Activated CD8-positive, alpha-beta T cell treated with anti-CD3 and anti-CD28 coated beads, Interleukin-2, amount 10 ng/mL, durations not matched to agents 7 days and 5 days (primary cell): ENCODE measurements at places on chromosomes 2 and 18. TPM values are rescaled to one million over a fixed set of nuclear protein-coding genes. Genes with fewer than 3 reads are reported as not detected.

GRCh38 chr2:67260343-67261277, 136.5 kb upstream of the ETAA1 start:
- no peak for DNase-seq

DNA sequence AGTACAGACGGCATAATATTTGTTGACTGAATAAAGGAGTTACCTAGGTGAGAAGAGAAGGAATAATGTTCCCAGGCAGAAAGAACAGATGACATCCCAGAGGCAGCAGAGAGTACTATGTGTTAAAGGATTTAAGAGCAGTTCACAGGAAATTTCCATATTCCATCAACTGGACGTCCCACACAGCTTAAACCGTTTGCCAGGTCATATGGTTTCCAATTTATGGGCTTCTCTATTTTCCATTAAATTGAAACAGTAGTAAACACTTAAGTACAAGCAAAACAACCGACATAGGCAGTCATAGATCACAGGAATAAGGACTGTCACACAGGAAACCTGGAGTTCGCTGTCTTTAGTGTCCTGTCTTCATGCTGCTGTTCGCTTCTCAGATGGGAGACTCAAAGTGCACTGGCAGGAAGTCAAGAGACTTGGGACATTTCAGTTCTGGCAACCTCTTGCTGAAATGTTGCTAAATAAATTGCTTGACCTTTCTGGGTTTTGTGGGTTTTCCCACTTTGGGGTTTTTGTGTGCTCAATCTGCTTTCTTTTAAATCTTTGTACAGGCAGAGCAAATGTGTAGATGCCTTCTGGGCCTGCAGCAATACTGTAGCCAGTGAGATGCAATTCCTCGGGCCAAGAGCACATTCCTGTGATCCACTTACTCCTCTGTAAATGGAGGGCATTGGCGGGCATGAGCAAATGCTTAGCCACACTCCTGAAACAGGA, 5.8 kb upstream of the PIEZO2 start:
- DNase-seq, result no peak

DNA sequence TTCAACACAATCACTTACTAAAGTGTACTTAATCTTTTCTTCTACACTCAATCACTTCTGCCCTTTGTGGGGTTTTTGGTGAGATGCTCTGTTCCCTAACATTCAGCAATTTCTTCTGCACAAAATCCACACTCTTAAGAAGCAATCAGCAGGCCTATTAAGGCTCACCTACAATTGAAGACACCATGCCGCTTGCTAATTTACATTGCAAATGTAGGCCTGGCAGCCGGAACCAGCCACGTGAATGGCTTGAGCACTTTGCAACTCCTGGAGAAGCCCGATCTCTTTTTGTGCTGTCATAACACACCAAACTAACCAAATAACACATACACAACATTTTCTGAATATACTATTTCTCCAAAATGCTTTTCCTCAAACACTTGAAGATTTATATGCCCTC, 66.3 kb downstream of the NYAP2 start:
- no peak for DNase-seq

Gene TMEM198
- 0.60 TPM for total RNA-seq

DNA sequence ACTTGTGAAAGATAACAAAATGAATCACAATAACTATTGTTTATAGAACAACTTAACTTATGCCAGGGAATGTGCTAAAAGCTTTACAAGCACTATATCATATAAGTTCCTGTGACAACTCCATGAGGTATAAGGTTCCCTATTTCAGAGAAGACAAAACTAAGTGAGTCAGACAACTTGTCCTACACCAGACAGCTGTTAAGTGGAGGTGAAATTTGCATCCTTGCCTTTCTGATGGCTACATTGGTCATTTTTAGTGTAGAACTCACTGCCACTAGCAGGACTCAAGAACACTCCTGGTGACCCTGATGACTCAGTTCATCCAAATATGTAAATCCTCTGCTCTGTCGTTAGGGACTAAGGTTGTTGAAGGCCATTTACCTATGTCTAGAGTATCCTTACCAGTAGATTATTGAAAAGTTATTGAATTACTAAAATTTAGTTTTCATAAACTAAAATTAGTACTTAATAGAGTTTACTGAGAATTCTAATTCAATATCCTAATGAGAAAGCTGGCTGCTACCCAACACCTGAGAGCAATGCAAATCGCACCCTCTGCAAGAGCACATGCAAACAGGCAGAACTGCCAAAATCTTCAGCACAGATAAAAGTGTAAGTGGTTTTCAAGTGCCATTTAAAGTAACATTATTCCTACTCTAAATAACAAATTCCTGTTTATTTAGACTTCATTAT, 636.2 kb downstream of the NRXN1 start:
- DNase-seq, result no peak

Gene MAT2A
- 273 TPM for total RNA-seq

DNA sequence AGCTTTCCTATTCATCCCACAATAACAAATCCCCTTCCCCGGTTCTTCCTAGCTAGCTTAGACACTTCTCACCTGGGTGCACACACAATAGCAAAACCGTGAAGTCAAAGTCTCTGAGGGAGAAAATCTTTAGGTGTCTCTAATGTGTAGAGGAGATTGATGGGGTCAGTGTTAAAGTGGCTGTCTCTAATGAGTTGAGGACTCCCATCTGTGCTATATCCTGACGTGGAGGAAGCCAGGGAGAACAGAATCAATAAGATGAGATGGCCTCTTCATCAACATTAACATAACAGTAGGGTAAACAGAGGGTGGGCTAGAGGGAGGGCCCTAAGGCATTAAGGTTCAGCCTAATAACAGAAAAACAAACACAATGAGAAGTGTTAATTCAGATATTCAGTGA, 120.4 kb downstream of the SLC5A7 start:
- DNase-seq, result no peak
